ENCODE measurements at places on chromosomes 4 and X. TPM values are rescaled to one million over a fixed set of nuclear protein-coding genes. Genes with fewer than 3 reads are reported as not detected.

- no peak overlapping the region for H3K27ac ChIP-seq
- H3K4me1 ChIP-seq = no peaks in the 10 kb centered on the region
- DNase-seq = no peak
- no peak overlapping the region for H3K4me3 ChIP-seq
These were observed 132.6 kb downstream of the ATG4A start for GRCh38 chrX:108224218-108224617.

- no peak overlapping the region for H3K27ac ChIP-seq
- no peaks in the 10 kb centered on the region for H3K36me3 ChIP-seq
- H3K27me3 ChIP-seq = no peaks in the 10 kb centered on the region
- no peaks in the 10 kb centered on the region for H3K4me1 ChIP-seq
These were observed 23.2 kb downstream of the APOO start for GRCh38 chrX:23884427-23885024.

DNA sequence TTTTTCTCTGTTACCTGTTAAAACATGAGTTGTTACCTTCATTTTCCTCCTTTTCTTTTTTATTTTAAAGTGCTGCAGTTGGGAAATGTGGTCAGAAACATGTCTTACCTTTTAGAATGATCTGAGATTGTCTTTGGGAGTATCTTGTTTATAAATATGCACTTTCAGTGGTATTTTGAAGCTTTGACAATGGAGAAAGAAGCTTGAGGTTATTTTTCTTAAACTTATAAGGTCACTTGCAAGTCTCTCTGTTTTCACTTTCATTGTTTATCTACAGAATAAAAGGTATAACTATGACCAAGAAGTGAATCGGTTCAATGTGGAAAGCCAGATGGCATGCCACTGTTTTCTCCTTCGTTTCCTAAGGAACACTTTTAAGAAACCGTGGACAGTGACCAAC lies 167.5 kb upstream of the SLC7A11 start:
- H3K4me1 ChIP-seq = peaks cover 4% of the 10 kb centered on the region
- H3K36me3 ChIP-seq = no peaks in the 10 kb centered on the region
- no peak for DNase-seq
- H3K27me3 ChIP-seq = no peaks in the 10 kb centered on the region

DNA sequence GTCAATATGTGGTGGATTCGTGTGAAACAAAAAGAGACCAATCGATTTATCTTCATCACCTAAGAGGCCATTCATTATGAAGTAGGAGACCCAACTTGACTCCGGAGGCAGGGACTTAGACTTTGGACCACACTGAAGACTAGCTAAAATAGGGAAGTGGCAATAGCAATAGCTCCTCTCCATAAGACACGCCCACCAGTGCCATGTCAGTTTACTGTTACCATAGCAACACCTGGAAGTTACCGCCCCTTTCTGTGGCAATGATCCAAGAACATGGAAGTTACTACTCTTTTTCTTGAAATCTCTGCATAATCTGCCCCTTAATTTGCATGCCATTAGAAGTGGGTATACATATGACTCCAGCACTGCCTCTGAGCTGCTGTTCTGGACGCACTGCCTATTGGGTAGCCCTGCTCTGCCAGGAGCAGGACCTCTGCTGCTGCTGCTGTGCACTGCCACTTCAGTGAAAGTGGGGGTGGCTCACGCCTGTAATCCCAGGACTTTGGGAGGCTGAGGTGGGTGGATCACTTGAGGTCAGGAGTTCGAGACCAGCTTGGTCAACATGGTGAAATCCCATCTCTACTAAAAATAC lies 163.2 kb downstream of the PRKX start:
- H3K4me1 ChIP-seq = no peaks in the 10 kb centered on the region
- H3K27me3 ChIP-seq = no peaks in the 10 kb centered on the region
- H3K27ac ChIP-seq = no peak overlapping the region
- no peak overlapping the region for H3K4me3 ChIP-seq
- no peaks in the 10 kb centered on the region for H3K36me3 ChIP-seq

DNA sequence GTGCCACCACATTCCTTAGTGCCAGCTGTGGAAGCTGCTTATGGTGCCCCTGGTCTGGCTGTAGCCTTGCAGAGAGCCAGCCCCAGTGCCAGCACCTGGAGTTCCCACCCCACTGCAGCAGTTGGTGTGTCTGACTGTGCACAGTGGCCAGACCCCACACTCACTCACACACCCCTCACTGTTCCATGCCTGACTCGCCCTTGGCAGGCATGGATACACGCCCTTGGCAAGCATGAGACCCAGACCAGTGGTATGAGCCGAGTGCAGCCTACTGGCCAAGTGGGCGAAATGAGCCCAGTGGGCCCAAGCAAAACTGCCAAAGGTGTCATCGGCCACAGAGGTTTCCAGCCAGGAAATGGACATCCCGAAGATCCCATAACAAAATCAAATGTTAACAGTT lies 27.4 kb downstream of the NAA11 start:
- H3K4me3 ChIP-seq = no peak overlapping the region
- no peaks in the 10 kb centered on the region for H3K27me3 ChIP-seq
- no peaks in the 10 kb centered on the region for H3K4me1 ChIP-seq
- no peak overlapping the region for H3K27ac ChIP-seq

Gene MAGEA9B
- total RNA-seq = not detected

- no peak overlapping the region for H3K4me3 ChIP-seq
- H3K4me1 ChIP-seq = no peaks in the 10 kb centered on the region
- H3K27me3 ChIP-seq = no peaks in the 10 kb centered on the region
- no peak for DNase-seq
These were observed 58.4 kb upstream of the CBR4 start for GRCh38 chr4:169068423-169068822.

Gene NAP1L2
- 5.2 TPM for total RNA-seq

- H3K27ac ChIP-seq = no peak overlapping the region
- peak overlapping the region; percentile 44 for H3K4me3 ChIP-seq
- H3K27me3 ChIP-seq = peaks cover 34% of the 10 kb centered on the region
- DNase-seq = no peak
- H3K36me3 ChIP-seq = no peaks in the 10 kb centered on the region
These were observed 274 bp upstream of the ERVMER34-1 start for GRCh38 chr4:52751487-52751911.

Measured in tibial nerve (tissue), 4 donors.